ENCODE measurements at places on chromosomes 2 and 18. TPM values are rescaled to one million over a fixed set of nuclear protein-coding genes. Genes with fewer than 3 reads are reported as not detected.

DNA sequence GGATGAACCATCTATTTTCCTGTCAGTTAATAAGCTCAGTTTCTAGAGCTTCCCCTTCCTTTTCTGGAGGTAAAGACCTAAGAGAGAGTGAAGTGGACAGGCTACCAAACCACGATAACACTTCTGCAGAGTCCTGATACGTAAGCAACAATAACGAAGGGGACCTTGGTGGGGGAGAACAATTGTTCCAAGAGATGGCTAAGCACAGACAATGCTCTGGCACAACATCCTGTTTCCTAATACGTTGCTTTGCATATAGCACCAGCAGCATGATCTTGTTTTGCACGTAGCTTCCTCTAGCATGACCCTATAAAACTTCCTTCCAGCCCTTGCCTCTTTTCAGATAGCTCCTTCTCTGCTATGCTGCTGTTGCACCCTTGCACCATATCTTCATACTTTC lies 247.3 kb downstream of the RAD51AP2 start:
- no peak for DNase-seq

GRCh38 chr2:177754492-177754873 lies 318.1 kb downstream of the PDE11A start:
- no peak for DNase-seq

- no peak for DNase-seq
Observed at GRCh38 chr18:36812678-36813077, 16.1 kb downstream of the TPGS2 start.

DNA sequence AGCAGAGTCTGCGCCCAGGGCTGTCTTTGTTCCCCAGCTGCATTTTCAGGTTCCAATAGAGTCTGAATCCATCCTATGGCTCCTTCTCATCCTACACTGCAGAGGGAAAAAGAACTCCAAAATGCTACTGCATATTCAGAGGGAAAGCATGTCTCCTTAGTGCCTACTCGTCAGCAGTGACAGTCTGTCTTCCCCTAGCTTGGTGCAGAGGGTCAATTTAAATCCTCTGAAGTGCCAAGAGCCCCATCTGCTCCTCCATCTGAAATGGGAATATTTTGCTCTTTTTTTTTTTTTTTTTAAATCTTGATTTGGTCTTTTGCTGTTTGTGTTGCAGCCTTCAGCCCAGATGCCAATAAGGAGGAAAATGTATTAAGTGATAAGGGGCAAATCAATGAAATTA lies 199.3 kb downstream of the RNF144A start:
- no peak for DNase-seq

GRCh38 chr2:69997015-69997830 lies 35.8 kb upstream of the ASPRV1 start:
- peak; percentile 75 for DNase-seq

DNA sequence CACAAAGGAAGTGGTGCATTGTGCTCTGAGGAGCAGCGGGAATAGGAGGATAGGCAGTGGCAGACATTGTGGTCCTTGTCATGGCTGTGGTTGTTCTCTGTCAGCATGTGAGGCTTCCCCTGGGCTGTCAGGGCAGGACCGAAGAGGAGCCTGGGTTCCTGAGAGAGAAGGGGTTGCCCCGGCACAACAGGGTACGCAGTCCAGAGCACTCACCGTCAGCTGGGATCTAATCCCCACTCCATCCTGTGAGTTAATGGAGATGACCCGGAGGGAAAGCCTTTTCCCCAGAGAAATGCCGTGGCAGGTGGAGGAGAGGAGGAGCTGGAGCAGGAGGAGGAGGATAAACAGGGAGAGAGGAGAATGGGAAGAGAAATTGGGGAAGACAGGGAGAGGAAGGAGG lies 396.7 kb upstream of the HS6ST1 start:
- DNase-seq = no peak

LYPD1 gene
- 153 TPM for total RNA-seq

CKAP2L gene
- 25.5 TPM for total RNA-seq

ZNF521 gene
- total RNA-seq = 8.5 TPM

GYPC gene
- total RNA-seq = 33.4 TPM

Measured in Daoy (cell line).